Activated CD8-positive, alpha-beta T cell treated with anti-CD3 and anti-CD28 coated beads, Interleukin-2, amount 10 ng/mL, durations not matched to agents 7 days and 5 days (primary cell): ENCODE measurements at places on chromosomes 7 and 10. TPM values are rescaled to one million over a fixed set of nuclear protein-coding genes. Genes with fewer than 3 reads are reported as not detected.

C10orf105 gene
- 1.1 TPM for total RNA-seq

DNA sequence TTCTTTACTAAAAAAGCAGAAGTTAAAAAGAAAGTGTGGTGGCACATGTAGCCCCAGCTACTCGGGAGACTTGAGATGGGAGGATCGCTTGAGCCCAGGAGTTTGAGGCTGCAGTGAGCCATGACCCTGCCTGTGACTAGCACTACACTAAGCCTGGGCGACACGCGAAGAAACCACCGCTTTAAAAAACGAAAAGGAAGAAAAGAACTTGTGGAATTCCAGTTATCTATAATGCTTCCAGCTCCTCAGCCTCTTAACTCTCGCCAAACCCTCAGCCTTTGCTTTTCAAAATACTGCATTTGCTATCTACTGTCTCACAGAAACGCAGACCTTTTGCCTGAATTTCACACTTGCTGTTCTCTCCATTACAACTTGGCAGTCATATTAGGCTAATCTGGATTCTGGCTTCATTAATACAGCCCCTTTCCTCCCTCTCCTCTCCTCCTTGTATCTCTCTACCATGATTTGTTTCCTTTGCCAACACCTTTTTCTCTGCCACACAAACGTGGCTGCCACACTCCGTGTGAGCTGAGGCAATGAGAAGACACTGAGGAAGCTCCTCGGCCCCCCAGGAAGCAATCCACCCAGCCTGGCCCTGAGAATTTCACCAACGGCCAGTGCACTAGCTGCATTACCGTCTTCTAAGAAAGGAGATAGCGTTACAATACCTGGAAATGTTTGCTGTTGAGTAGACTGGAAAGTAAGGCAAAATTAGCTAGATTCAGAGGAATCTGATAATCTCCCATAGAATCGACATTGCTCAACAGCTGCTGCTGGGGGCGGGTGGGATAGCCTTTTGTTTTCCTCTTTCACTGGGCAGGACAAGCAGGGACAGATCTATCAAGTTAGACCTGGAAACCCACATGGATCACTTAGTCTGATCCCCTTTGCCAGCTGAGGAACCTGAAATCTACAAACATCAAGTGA is 37.2 kb downstream of the CALML5 start:
- no peak overlapping the region for H3K27ac ChIP-seq
- H3K36me3 ChIP-seq: peaks cover 19% of the 10 kb centered on the region
- no peaks in the 10 kb centered on the region for H3K27me3 ChIP-seq
- DNase-seq: no peak

CH25H gene
- total RNA-seq: not detected

CLDN15 gene
- total RNA-seq: 19.6 TPM

DNA sequence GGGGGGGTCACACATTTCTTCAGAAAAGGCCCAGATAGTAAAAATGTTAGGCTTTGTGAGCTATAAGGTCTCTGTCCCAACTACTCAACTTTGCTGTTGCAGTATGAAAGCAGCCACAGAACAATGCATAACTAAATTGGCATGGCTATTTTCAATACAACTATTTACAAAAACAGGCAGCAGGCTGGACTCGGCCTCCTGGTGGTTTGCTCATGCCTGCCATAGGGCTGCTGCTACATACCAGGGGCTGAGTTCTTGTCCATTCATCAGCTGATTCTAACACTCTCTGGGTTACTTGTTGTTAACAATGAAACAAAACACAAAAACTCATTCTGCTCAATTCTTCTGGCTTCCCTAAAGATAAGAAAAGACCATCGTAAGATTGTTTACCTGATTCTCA is 109.4 kb upstream of the ADAM12 start:
- no peak overlapping the region for H3K4me3 ChIP-seq
- DNase-seq: no peak
- H3K4me1 ChIP-seq: no peaks in the 10 kb centered on the region
- no peaks in the 10 kb centered on the region for H3K27me3 ChIP-seq

GRCh38 chr10:103659674-103660363 is 166.3 kb downstream of the NEURL1 start:
- H3K4me3 ChIP-seq: peak overlapping the region; percentile 89
- peak overlapping the region; percentile 89 for H3K27ac ChIP-seq
- DNase-seq: peak; percentile 81

DNA sequence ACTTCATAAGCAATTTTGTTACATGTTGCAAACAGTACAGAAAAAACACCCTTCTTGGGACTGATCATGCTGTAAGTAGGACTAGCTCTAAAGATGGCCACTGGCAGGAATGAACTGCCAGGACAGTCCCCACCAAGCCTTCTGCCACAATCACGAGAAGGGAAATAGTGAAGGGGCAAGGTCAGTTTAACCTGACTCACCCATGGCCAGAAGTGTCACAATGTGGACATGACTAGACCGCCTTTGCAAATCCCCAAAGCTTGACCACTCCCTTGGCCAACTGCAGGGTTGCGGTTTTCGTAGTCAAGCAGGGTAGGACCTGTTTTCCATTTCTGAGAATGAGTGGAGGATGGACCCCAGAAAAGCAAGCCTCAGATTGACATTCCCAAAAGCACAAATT is 19.4 kb upstream of the FRAT2 start:
- H3K4me1 ChIP-seq: peaks cover 16% of the 10 kb centered on the region
- H3K4me3 ChIP-seq: no peak overlapping the region
- no peak overlapping the region for H3K27ac ChIP-seq
- no peaks in the 10 kb centered on the region for H3K27me3 ChIP-seq

NRG3 gene
- total RNA-seq: not detected

FAM131B gene
- 2.4 TPM for total RNA-seq

DNA sequence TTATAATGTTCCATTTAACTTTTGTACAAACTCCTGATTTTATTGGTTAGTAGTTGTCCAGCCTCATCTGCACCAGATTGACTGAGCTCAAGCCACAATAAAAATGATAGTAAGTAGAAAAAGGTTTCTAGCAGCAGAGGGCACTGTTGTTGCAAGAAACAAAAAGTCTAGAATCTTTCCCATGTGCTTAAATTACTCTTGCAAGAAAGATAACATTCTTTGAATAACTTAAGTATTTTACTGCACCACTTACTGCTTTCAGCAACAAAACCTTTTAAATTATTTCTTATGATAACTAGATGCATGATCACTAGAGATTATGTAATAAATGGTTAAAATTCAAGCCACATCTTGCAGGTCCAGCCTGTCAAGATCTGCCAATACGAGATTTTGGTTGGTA is 27.0 kb downstream of the LMOD2 start:
- H3K36me3 ChIP-seq: peaks cover 13% of the 10 kb centered on the region
- no peak overlapping the region for H3K4me3 ChIP-seq
- H3K27ac ChIP-seq: no peak overlapping the region
- no peaks in the 10 kb centered on the region for H3K4me1 ChIP-seq

PHYHIPL gene
- not detected for total RNA-seq

CLEC2L gene
- not detected for total RNA-seq

- H3K4me1 ChIP-seq: no peaks in the 10 kb centered on the region
- H3K4me3 ChIP-seq: no peak overlapping the region
- no peaks in the 10 kb centered on the region for H3K36me3 ChIP-seq
- H3K27ac ChIP-seq: no peak overlapping the region
- peaks cover 2% of the 10 kb centered on the region for H3K27me3 ChIP-seq
These were observed 17.4 kb downstream of the PDE6C start for GRCh38 chr10:93629647-93630305.

- H3K4me1 ChIP-seq: peaks cover 40% of the 10 kb centered on the region
- H3K27ac ChIP-seq: peak overlapping the region; percentile 54
- H3K4me3 ChIP-seq: no peak overlapping the region
- no peaks in the 10 kb centered on the region for H3K36me3 ChIP-seq
These were observed 28.5 kb upstream of the CSGALNACT2 start for GRCh38 chr10:43109671-43110249.

- H3K27me3 ChIP-seq: no peaks in the 10 kb centered on the region
- no peak overlapping the region for H3K27ac ChIP-seq
- no peak overlapping the region for H3K4me3 ChIP-seq
- DNase-seq: no peak
- H3K36me3 ChIP-seq: no peaks in the 10 kb centered on the region
- no peaks in the 10 kb centered on the region for H3K4me1 ChIP-seq
These were observed 55.6 kb downstream of the ARHGAP22 start for GRCh38 chr10:48549236-48549635.

DNA sequence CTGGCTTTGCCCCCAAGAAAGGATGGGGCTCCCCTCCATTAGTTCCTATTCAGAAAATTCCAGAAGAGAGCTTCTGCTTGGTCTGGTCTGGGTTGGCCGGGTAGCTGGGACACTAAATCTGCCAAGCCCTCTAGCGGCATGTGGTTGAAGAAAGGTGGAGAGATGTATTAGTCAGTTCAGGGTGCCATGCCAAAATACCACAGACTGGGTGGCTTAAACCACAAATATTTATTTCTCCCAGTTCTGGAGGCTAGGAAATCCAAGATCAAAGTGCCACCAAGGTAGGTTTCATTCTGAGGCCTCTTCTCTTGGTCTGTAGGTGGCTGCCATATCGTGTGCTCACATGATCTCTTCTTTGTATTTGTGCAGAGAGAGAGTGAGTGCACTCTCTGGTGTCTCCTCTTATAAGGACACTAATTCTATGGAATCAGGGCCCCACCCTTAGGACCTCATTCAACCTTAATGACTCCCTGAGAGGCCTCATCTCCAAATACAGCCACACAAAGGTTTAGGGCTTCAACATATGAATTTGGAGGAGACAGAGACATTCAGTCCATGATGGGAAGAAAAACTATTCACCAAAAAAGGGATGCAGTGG is 38.7 kb upstream of the MTPAP start:
- peaks cover 6% of the 10 kb centered on the region for H3K4me1 ChIP-seq
- H3K27me3 ChIP-seq: peaks cover 22% of the 10 kb centered on the region
- no peak overlapping the region for H3K27ac ChIP-seq
- no peaks in the 10 kb centered on the region for H3K36me3 ChIP-seq
- H3K4me3 ChIP-seq: no peak overlapping the region

- H3K27me3 ChIP-seq: peaks cover 48% of the 10 kb centered on the region
- peak overlapping the region; percentile 63 for H3K27ac ChIP-seq
- DNase-seq: no peak
These were observed 9.2 kb upstream of the GRB10 start for GRCh38 chr7:50791938-50792341.

DNA sequence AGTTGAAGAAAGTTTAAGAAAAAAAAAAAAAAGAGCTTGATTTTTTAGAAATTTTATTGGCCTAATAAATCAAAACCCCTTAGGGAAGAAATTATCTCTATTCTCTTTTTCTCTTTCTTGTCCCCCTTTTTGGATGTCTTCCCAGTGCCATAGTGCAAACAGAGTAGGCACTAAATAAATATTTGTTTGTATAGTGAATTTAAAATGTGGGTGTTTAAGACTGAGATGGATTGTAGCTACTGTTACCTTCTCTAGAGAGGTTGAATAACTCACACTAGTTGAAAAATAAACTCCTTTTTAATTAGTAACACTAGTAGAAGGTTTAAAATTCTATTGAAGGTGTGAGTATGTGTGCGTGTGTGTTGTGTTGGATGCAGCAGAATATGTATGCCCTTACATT is 783.8 kb downstream of the NXPH1 start:
- H3K4me1 ChIP-seq: no peaks in the 10 kb centered on the region
- no peaks in the 10 kb centered on the region for H3K27me3 ChIP-seq
- no peaks in the 10 kb centered on the region for H3K36me3 ChIP-seq
- H3K4me3 ChIP-seq: no peak overlapping the region

DNA sequence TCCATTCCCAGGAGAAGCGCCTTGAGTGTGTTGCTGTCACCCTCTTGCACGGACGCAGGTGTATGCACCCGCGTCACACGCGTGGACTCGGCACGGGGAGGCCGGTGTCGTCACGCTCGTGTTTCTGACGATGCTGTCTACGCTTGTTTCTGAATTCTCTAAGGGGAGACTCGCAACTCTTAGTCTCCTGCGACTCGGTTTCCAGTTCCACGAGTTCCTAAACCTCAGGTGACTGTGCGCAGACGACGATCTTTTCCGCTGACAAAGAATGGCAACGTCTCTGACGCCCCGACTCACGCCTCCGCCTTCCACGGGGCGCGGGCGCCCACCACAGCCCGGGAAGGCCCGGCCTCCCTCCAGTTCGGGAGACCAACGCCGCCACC is 579 bp downstream of the IDI1 start:
- DNase-seq: peak; percentile 71
- H3K36me3 ChIP-seq: peaks cover 63% of the 10 kb centered on the region
- H3K27me3 ChIP-seq: no peaks in the 10 kb centered on the region
- peak overlapping the region; percentile 99 for H3K27ac ChIP-seq

GRCh38 chr7:84677117-84677732 is 482.6 kb upstream of the SEMA3A start:
- no peak for DNase-seq
- H3K27me3 ChIP-seq: no peaks in the 10 kb centered on the region
- H3K4me3 ChIP-seq: no peak overlapping the region
- H3K27ac ChIP-seq: no peak overlapping the region
- H3K4me1 ChIP-seq: no peaks in the 10 kb centered on the region
- H3K36me3 ChIP-seq: no peaks in the 10 kb centered on the region

DNA sequence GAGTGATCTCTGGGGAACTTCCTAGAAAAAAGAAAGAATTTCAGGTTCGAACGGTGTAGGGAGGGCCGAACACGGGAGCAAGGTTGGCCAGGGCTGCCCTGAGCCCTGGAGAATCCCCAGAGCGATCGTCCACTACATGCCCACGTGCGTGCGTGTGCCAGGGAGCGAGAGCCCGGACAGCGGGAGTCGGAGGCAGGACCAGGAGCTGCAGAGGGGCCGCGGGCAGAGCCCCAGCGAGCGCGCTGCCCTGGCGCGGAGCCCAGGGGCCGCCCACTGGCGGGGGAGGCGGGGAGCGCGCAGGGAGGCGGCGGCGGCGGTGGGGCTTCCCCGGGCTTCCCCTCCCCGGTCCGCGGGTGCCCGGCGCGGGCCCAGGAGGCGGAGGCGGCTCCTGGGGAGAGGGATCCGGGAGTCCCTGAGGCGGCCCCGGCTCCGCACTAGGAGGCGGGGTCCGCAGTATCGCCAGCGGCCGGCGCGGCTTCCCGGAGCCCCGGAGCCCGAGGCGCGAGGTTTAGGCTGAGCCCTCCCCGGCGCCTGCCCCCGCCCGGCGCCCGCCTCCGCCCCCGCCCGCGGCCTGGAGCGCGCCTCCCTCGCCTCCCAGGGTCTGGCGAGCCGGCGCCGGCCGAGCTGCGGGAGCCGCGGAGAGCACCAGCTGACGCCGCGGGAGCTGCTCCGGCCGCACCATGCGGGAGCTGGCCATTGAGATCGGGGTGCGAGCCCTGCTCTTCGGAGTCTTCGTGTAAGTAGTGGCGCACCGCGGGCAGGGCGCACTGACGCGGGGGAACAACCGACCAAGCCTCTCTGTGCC is at the start of gene PLPP4:
TSS of gene PLPP4 (plus strand) at position 602 of the 805 bp plus-strand sequence. CDS start at position 681, 79 bp downstream.
- H3K27ac ChIP-seq: no peak within 1 kb of the TSS
- peak within 1 kb of the TSS; percentile 55 for H3K4me3 ChIP-seq
- H3K36me3 ChIP-seq: no peaks in the 10 kb centered on the region
- peaks cover 3% of the 10 kb centered on the region for H3K4me1 ChIP-seq
- H3K27me3 ChIP-seq: peaks cover 38% of the 10 kb centered on the region

GRCh38 chr7:45324683-45325237 is 167.2 kb downstream of the RAMP3 start:
- no peaks in the 10 kb centered on the region for H3K27me3 ChIP-seq
- no peak for DNase-seq
- H3K4me1 ChIP-seq: peaks cover 8% of the 10 kb centered on the region
- H3K27ac ChIP-seq: no peak overlapping the region

GPR22 gene
- not detected for total RNA-seq

- no peaks in the 10 kb centered on the region for H3K36me3 ChIP-seq
- peak within 1 kb of the TSS; percentile 61 for H3K4me3 ChIP-seq
- no peak within 1 kb of the TSS for H3K27ac ChIP-seq
- H3K4me1 ChIP-seq: no peaks in the 10 kb centered on the region
These were observed at the start of gene JAKMIP3 for GRCh38 chr10:132065491-132066105. TSS of gene JAKMIP3 (plus strand) at chr10:132065946. CDS start at chr10:132104809, 38,863 bp downstream.

GRCh38 chr10:51319173-51319435 is 244.8 kb downstream of the PRKG1 start:
- no peak overlapping the region for H3K27ac ChIP-seq
- H3K36me3 ChIP-seq: no peaks in the 10 kb centered on the region
- no peak overlapping the region for H3K4me3 ChIP-seq

HUS1 gene
- total RNA-seq: 31.6 TPM
